ENCODE measurements at places on chromosomes 5 and 9. TPM values are rescaled to one million over a fixed set of nuclear protein-coding genes. Genes with fewer than 3 reads are reported as not detected.

The MARCOL gene
- total RNA-seq, result not detected

The PITX1 gene
- total RNA-seq, result not detected

The TICAM2 gene
- total RNA-seq, result 0.61 TPM

The FRMD3 gene
- total RNA-seq, result 2.4 TPM

The C5orf58 gene
- total RNA-seq, result not detected

The STPG3 gene
- total RNA-seq, result not detected

The SPINK1 gene
- not detected for total RNA-seq

The PCDHB3 gene
- not detected for total RNA-seq

The CCL21 gene
- total RNA-seq, result not detected

The PARP8 gene
- 372 TPM for total RNA-seq

The ECSCR gene
- total RNA-seq, result not detected

The PSD2 gene
- 2.5 TPM for total RNA-seq

The TNFSF8 gene
- 6.0 TPM for total RNA-seq

The ENTPD8 gene
- not detected for total RNA-seq

The ADGRV1 gene
- not detected for total RNA-seq

The CXCL14 gene
- total RNA-seq, result not detected

The SEPTIN8 gene
- 17.0 TPM for total RNA-seq

The SCGB3A2 gene
- not detected for total RNA-seq

The DIRAS2 gene
- total RNA-seq, result not detected

All from natural killer cell (primary cell).